ENCODE measurements at places on chromosomes 6 and 20.
A peak's percentile ranks its signal among the peaks of the same experiment; 100 is the strongest.

DNA sequence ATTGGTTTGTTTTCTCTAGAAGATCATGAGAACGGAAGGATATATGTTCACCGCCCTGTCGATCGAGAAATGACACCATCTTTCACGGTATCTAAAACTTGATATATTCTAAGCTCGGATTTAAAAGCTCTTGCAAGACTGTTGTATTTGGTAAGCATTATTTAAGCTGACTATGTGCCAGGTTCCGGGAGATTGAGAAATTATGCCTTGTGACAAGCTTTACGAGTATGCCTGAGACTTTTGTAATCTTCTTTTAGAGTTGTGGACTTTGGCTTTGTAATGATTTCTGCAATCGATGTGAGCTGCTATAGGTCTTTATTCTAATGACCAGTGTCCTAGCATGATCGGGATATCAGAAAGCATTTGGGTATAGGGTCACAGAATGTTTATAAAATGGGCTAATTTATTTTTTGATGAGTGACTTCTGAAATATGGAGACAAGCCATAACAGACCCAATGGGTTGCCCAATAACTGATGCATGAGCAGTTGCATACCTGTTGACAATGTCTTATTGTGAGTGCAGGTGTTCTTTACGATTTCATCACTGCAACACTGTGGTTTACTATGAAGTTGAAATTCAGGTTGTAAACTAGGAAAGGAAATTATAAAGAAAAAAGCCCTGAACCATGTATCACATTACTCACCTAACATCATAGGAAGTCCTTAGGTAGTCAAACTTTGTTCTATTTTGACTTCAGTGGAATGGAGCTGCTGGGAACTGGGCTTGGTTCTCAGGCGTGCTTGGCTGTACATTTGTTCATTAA, 14.0 kb downstream of the CDH26 start:
- no peak for DNase-seq

- DNase-seq = peak; percentile 8
These were observed 17.8 kb downstream of the TMEM30A start for GRCh38 chr6:75266716-75267291.

- peak; percentile 60 for DNase-seq
These were observed 14.5 kb downstream of the ADISSP start for GRCh38 chr20:3753098-3753497.

DNA sequence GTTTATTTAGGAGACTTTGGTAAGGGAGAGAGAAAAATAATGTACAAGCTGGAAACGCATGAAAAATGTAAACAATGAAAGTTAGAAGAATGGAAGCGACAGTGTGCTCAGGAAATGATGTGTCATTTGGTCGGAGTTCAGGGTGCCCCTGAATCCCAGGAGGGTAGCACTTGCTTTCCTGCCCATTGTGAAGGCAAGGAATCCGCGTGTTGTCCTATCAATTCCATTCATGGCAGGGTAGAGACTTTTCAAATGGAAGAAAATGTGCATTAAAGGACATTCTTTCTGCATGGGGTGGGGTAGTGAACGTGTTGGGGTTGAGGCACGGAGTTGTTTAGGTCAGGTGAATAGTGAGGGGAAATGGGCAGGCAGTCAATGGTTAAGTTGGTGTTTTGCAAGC, 33.7 kb downstream of the GCNT2 start:
- no peak for DNase-seq

DNA sequence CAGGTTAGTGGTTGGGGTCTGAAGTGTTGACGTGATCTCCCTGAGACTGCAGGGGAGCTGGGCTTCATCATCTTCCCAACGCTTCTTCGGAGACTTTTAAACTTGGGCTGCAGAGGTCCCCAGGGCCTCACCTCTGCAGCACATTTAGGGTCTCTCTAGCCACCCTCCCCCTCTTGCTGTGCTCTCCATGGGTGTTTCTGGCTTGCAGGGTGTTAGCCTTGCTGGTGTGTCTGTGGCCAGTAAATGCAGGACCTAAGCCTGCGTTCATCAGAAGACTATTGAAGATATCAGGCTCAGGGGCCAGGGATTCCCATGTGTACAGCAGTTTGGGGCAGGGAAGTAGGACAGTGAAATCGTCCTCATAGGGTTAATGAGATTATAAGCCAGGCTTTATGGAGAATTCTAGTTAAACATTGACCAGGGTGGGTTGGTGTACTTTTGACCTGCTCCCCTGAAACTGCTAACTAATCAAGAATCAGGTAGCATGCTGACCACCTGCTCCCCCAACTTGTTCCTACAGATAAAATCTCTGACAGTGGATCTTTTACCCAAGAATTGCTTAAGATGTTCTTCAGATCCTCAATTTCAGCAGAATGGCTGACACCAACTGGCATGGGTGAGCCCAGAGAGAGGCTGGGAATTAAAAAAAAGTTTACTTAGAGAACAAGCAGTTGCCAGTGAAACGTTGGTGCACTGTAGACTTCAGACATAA, 3.8 kb upstream of the DDO start:
- DNase-seq = no peak

All from NCI-H1436 (cell line).